ENCODE measurements at places on chromosomes 1 and 21. TPM values are rescaled to one million over a fixed set of nuclear protein-coding genes. Genes with fewer than 3 reads are reported as not detected.

GRCh38 chr1:89598450-89599331 is 34.2 kb upstream of the LRRC8C start:
- no peaks in the 10 kb centered on the region for H3K4me1 ChIP-seq
- peak; percentile 62 for DNase-seq
- no peaks in the 10 kb centered on the region for H3K27me3 ChIP-seq
- H3K36me3 ChIP-seq = no peaks in the 10 kb centered on the region

CELA3A gene
- not detected for total RNA-seq

LUZP1 gene
- total RNA-seq = 12.9 TPM

GRCh38 chr1:13764588-13765332 is 64.8 kb downstream of the PRDM2 start:
- H3K27me3 ChIP-seq = no peaks in the 10 kb centered on the region
- no peak overlapping the region for H3K4me3 ChIP-seq
- H3K27ac ChIP-seq = peak overlapping the region; percentile 66
- H3K4me1 ChIP-seq = peaks cover 44% of the 10 kb centered on the region
- DNase-seq = peak; percentile 36
- peaks cover 47% of the 10 kb centered on the region for H3K36me3 ChIP-seq

LAMTOR5 gene
- total RNA-seq = 151 TPM

CLCA4 gene
- total RNA-seq = not detected

DNA sequence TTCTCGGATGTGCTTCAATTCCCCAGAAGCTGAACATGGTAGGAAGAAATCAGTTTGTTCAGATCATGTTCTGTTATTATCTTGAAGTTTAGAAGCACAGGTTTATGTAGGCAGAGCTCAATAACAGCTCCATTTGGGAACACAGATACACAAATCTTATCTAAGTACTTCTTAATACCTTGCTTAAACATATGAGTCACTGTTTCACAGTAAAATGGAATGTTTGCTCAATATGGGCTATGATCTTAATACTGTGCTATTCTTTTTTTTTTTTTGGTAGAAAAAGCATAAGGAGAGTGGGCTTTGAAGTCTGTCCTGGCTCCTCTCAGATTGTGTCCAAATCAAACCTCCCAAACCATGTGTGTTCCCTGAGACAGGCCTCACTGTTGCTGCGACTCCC is 13.4 kb downstream of the PROK1 start:
- peaks cover 2% of the 10 kb centered on the region for H3K4me1 ChIP-seq
- H3K27ac ChIP-seq = no peak overlapping the region
- DNase-seq = no peak

GRCh38 chr1:222656391-222657155 is 38.7 kb downstream of the MIA3 start:
- H3K4me3 ChIP-seq = no peak overlapping the region
- no peak for DNase-seq
- peaks cover 16% of the 10 kb centered on the region for H3K4me1 ChIP-seq

GRCh38 chr1:16960560-16961296 is 19.7 kb downstream of the MFAP2 start:
- H3K4me1 ChIP-seq = peaks cover 4% of the 10 kb centered on the region
- H3K27ac ChIP-seq = peak overlapping the region; percentile 26
- peaks cover under 1% of the 10 kb centered on the region for H3K36me3 ChIP-seq
- H3K27me3 ChIP-seq = no peaks in the 10 kb centered on the region
- peak; percentile 79 for DNase-seq

GRCh38 chr21:42467140-42467983 is 28.7 kb downstream of the RSPH1 start:
- H3K27me3 ChIP-seq = no peaks in the 10 kb centered on the region
- H3K27ac ChIP-seq = no peak overlapping the region
- peaks cover 67% of the 10 kb centered on the region for H3K4me1 ChIP-seq
- H3K4me3 ChIP-seq = no peak overlapping the region
- DNase-seq = peak; percentile 50

- H3K27ac ChIP-seq = no peak overlapping the region
- peaks cover 61% of the 10 kb centered on the region for H3K4me1 ChIP-seq
- no peak overlapping the region for H3K4me3 ChIP-seq
- peak; percentile 20 for DNase-seq
Observed at GRCh38 chr1:12480748-12481362, 137.2 kb downstream of the DHRS3 start.

DNA sequence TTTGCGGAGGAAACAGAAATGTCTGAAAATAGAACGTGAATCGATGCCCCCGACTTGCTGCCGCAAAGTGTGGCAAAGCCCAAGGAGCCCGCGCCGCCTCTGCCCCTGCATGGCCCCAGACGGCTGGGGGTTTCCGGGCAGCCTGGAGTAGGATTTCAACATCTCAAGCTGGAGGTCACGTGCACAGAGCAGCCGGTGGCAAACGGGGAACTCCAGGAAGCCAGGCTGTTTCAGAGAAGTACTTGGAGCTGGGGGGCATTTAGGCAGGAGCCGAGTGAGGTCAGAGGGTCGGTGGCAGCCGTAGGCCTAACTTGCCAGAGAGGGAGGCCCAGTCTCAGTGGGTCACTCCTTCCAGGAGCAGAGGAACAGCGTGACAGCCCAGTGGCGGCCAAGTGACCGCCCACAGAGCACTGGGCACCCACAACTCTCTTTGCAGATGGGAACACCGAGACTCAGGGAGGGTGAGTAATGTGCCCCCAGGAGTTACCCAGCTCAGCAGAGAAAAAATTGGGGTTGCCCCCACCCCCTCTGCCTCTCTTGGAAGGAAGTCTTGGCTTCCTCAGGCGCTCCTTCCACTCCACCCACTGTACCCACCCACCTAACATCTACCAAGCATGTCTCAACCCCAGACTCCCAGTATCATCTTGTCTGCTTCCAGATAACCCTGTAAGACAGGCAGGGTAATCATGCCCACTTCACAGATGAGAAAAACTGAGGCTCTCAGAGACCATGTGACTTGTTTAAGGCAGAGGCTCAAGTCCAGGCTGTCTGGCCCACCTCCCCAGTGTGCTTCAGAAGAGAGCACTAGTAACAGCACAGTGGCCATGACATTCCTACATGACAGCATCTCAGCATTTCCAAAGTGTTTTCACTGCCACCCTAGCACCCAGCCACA is 179.4 kb downstream of the HIVEP3 start:
- no peaks in the 10 kb centered on the region for H3K36me3 ChIP-seq
- no peaks in the 10 kb centered on the region for H3K27me3 ChIP-seq
- peak; percentile 91 for DNase-seq
- H3K27ac ChIP-seq = peak overlapping the region; percentile 28

CDA gene
- total RNA-seq = not detected

GRCh38 chr1:12219800-12220199 is 10.0 kb upstream of the VPS13D start:
- H3K4me1 ChIP-seq = no peaks in the 10 kb centered on the region
- DNase-seq = no peak
- H3K36me3 ChIP-seq = no peaks in the 10 kb centered on the region
- H3K27ac ChIP-seq = no peak overlapping the region
- H3K27me3 ChIP-seq = no peaks in the 10 kb centered on the region

DNA sequence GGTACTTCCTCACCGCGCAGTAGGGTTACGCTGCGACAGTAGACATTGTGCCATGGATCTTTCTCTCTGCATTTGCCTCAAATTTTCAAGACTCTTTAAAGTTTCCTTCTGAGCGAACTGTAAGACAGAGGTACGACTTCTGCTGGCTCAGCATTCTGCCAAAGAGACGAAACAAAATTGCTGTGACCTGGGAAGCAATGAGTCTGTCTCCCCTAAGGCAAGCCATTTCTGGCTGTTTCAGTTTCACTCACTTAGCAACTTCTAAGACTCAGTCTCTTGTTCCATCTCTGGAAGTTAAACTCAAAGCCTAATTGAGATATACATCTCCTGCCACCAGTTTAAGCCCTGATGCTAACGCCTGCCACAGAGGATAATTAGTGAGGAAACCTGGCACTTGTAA is 510.9 kb upstream of the DAB1 start:
- H3K4me3 ChIP-seq = no peak overlapping the region
- H3K4me1 ChIP-seq = no peaks in the 10 kb centered on the region
- H3K27ac ChIP-seq = no peak overlapping the region
- no peaks in the 10 kb centered on the region for H3K36me3 ChIP-seq
- no peaks in the 10 kb centered on the region for H3K27me3 ChIP-seq
- DNase-seq = no peak

AGPAT3 gene
- total RNA-seq = 44.4 TPM

RAP1A gene
- 74.6 TPM for total RNA-seq

GRCh38 chr1:229757226-229757625 is 131.2 kb downstream of the URB2 start:
- H3K4me1 ChIP-seq = peaks cover 9% of the 10 kb centered on the region
- no peaks in the 10 kb centered on the region for H3K36me3 ChIP-seq
- H3K27ac ChIP-seq = no peak overlapping the region
- no peak overlapping the region for H3K4me3 ChIP-seq
- H3K27me3 ChIP-seq = no peaks in the 10 kb centered on the region
- DNase-seq = no peak

TTC39A gene
- total RNA-seq = not detected

TCHH gene
- not detected for total RNA-seq

Data from B cell (primary cell).